Naive thymus-derived CD8-positive, alpha-beta T cell (primary cell): ENCODE measurements at places on chromosomes 5 and 9.

GRCh38 chr5:7795306-7795705 lies 55.6 kb downstream of the CFAP90 start:
- DNase-seq = no peak

- no peak for DNase-seq
Measured at GRCh38 chr5:13773649-13774048, 170.8 kb downstream of the DNAH5 start.

DNA sequence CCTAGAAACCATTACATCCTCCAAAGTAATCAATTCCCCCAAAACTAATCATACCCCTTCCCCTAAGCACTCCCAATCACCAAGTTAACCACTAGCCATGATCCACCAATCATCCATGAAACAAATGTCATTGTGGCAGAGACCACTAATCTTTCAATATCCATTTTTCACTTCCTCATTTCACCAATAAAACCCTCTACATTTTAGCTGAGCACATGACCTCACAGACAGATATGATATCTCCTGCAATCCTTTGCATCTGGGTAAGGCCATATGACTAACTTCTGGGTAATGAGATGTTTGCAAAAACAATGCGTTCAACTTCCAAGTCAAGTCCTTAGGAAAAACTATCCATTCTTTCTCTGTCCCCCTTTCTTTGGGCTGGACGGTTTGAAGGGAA lies 20.7 kb downstream of the OR2S2 start:
- DNase-seq = no peak

DNA sequence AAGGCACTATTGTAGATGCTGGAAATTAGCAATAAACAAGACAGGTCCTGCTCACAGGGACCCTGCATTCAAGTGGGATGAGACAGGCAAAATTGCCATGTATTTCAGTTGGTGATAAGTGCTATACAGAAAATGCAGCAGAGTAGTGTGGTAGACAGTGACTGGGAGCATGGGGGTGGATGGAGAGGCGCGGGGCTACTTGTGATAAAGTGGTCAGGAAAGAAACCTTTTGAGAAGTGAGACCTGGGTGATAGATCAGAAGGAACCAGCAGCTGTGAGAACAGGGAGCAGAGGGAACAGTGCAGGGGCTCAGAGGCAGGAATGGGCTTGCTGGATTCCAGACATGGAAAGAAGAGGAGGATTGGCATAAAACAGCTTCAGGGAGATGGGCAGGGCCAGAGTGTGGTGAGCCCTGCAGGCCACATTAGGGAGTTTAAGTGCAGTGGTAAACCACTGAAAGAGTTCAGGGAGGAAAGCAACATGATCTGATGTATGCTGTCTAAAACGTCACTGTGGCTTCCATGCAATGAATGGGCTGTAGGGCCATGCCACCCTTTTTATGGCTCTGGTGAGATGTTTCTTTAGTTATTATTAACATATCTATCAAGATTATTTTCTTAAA lies 7.3 kb downstream of the CRHBP start:
- DNase-seq = no peak

GRCh38 chr9:130590305-130590704 lies 10.9 kb downstream of the FUBP3 start:
- DNase-seq = no peak

DNA sequence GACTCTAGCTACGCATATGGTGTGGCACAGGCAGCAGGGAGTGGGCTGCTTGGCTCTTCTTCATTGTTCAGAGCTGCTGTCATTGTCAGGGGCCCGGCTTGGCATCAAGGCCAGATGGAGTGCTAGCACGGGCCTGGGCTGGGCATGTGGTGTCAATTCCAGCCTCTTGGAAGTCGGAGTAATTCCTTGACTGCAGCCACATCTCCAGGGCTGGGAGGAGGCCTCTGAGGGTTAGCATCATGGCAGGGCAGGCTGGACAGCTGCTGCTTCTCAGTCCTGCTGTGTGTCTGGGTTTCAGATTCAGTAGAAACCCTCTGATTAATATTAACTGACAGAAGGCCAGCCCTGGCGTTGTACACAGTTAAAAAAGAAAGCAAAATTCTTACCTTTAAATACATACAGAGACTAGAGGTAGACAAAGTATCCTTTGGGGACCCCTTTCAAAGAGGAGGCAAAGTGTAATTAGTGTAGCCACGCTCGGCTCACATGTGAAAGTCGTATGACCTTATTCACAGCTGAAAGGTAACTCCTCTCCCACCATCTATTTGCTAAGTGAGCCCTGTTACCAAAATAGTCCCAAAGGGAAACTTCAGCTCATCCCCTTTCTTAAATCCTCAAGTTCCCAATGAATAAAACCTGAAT lies 126.4 kb downstream of the DOCK2 start:
- DNase-seq = no peak

DNA sequence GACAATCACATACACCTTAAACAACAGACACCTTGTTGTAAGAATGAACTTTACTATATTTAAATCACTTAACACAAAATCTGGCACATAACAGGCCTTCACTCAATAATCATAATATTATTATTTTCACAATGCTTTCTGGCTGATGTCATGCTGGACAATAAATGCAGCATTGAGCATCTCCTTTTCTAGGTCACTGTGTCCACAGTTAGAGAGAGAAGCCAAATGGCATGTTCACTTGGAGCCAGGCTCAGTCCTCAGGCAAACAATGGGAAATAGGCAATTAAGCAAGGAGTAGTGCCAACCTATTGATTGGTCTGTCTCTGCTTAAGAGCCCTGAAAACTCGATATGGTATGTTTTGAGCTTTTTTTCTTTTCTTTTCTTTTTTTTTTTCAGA lies 50.6 kb upstream of the KLF4 start:
- DNase-seq = no peak

- no peak for DNase-seq
Measured at GRCh38 chr9:125296843-125297372, 35.3 kb downstream of the GAPVD1 start.

- no peak for DNase-seq
Measured at GRCh38 chr5:9483243-9483642, 62.6 kb downstream of the SEMA5A start.

DNA sequence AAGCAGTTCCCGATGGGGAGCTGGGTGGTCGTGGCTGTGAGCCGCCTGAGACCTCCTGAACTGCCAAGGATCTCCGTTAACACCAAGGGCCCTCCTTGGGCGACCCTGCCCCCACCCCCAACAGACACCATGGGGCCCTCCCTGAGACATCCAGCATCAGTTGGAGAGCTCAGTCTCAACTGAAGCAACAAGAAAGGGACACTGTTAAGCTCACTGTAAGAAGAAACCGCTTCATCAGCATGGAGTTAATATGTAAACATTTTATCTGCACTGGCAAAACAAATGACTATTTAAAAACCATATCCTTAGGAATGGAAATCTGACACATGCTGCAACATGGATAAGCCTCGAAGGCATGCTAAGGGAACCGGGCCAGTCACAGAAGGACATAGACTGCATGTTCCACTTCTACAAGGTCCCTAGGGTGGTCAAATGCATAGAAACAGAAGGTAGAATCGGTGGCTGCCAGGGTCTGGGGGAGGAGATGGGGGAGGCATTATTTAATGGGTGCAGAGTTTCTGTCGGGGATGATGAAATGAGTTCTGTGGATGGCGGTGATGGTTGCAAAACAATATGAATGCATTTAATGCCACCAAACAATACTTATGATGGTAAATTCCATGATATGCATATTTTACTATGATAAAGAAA lies 47.4 kb downstream of the ROR2 start:
- DNase-seq = no peak

DNA sequence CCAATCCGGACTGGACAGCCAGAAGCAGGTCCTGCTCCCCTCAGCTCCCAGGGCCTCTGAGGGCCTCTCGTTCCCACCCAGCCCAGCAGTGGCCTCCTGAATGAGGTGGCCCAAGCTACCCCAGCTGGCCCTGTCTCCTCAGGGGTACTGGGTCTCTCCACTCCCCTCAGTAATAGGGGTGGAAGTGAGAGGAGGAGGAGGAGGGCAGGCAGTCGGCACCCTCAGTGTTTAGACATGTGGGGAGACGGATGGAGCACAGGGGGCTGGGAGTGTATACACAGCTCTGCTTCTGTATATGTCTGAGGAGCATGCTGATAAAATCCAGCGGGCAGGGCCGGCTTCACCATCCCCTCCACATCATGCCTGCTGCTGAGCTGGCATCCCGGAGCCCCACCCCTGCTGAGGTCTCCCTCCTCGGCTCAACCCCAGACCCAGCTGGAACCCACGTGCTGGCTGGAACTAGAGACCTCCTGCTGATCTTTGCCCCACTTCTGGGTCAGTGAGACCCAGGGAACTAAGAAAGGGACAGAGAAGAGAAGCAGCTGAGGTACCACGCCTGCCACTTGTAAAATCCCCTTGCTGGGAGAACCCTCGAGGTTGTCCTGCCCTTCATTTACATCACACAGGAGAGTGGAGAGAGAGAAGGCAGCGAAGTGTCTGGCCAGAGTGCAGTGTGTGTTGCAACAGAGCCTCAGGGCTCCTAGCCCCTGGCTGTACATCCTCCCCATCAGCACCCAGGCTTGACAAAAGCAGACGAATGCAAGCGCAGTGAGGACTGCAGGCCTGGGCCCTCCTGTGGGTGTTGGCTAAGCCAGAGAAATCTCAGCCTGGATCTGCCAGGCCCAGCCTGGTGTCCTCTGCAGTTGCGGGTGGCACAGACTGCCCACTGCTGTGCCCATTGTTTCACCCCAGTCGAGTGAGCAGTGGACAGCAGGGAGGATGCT lies 77.5 kb downstream of the PSD2 start:
- no peak for DNase-seq

GRCh38 chr9:28120626-28121025 lies 547.3 kb upstream of the C9orf72 start:
- no peak for DNase-seq

DNA sequence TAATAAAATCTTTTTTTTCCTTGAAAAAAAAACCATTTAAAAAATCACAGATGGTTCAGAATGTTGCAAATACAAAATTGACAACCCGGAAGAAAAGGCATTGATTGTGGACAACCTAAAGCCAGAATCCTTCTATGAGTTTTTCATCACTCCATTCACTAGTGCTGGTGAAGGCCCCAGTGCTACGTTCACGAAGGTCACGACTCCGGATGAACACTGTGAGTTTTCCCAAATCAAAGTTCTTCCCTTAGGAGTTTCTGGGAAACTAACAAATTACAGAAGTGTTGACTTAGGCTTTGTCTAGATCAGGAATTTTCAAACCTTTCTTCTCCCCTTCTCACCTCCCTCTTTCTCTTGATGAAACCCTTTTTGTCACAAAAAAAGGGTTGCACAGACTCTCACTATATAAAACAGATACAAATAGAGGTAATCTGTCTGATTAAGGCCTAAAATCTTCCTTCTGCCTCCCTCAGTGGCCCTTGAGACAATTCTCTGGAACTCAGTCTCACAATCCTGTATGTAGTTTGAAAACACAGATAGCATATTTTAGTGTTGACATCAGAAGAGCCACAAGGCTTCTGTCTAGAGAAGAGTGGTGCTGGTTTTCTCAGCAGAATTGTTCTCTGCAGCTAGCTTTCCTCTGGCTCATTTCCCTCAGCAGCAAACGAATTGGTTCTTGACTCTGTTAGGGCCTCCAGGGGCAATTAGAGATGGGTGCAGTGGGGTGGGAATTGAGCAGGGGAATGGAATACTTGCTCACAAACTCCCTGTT lies 79.5 kb downstream of the OSMR start:
- no peak for DNase-seq

GRCh38 chr9:136546697-136547501 lies 1.1 kb upstream of the NOTCH1 start:
- peak; percentile 65 for DNase-seq

DNA sequence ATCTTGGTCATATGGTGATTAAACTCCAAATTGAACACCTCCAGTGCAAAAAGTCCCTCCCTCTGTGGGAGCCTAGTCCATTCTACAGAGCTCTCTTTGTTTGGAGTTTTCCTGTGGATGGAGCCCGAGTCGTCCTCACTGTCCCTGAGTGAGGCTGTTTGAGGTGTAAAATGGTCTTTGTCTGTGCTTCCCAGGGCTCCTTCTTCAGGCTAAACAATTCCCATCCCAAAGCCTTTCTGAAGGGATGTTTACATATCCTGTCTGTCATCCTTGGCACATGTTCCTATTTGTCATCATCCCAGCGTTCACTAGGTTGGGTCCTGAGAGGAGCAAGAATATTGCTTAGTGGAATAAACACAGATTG lies 68.9 kb downstream of the COL27A1 start:
- no peak for DNase-seq

- no peak for DNase-seq
Measured at GRCh38 chr5:89721931-89722330, 687.6 kb downstream of the CETN3 start.

DNA sequence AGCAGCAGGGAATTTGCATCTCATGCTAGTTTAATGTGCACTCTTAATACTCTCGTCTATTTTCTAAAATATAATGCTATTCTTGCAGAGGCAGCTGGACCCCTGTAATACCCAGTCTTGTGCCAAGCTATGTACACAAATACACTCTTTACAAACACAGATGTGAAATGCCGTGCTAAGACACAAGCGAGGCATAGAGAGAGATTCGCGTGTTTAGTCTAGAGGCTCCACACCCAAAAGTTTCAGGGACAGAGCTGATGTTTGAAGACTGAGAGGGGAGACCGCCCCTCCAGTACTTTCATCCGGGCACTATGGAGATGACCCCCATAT lies 1.2 kb downstream of the DPYSL3 start:
- no peak for DNase-seq

- no peak for DNase-seq
Measured at GRCh38 chr5:132313366-132313765, 19.2 kb downstream of the SLC22A4 start.

DNA sequence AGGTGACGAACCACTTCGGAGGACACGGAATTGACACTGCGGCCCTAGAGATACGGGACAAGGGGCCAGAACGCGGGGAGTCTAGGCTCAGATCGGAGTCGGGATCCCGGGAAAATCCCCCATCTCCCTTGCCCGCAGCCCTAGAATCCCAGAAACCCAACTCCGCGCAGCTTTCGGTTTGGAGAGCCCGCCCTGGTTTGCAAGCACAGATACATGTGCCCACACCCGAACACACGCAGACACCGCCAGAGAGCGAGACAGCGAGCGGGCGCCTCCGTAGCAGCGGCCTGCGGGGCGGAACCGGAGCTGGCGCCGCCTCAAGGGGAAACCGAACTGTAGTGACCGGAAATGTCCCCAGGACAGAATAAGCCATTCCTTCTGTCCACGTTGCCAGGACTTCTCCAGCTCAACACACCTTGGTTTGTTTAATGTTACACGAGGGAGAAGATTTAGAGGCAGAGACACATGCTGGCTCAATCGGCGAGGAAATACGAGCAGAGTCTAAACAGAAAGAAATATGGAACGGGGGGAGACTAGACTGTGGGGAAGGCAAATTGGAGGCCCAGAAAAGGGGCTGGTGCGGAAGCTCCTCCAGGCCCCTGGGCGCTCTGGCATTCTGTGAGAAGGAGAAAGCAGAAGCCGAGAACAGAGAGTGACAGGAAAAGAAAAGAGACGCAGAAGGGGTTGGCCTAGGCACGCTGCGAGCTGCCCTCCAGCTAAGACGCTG lies 2.9 kb upstream of the PAX5 start:
- no peak for DNase-seq
